ENCODE measurements at places on chromosomes 5 and 9. TPM values are rescaled to one million over a fixed set of nuclear protein-coding genes. Genes with fewer than 3 reads are reported as not detected.

ABO gene
- 0.03 TPM for total RNA-seq

EXD3 gene
- total RNA-seq: 19.3 TPM

GRCh38 chr9:137880160-137880975 is 2.8 kb downstream of the CACNA1B start:
- DNase-seq: no peak

AGXT2 gene
- total RNA-seq: 50.8 TPM

ITK gene
- 0.70 TPM for total RNA-seq

DNA sequence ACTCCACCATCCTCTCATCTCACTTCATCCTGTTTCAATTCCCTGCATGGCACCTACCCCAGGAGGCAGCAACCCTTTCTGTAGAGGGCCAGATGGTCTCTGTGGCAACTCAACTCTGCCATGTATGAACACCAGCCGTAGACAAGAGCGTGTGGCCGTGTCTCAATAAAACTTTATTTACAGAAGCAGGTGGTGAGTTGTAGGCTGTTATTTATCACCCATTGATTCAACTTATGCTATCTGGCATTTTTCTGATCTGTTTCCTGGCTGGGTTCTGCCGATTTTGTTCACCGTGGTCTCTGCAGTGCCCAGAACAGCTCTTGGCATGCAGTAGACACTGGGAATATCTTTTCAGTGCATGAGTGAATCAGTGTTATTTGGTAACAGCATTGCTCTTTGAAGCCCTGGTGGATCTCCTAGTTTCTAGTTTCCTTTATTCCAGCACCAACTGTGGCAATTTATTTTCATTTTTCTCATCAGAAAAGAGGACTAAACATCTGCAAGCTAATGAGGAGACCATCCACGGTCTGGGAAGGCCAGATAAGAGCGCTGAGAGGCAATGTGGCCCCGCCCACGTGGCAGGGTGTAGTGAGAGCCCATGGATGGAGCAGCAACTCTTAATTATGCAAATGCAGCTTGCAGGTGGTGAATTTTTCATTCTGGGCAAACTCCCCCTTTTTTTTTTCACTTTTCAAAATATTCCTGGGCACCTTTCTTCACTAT is 77.9 kb downstream of the CTSL start:
- no peak for DNase-seq

DNA sequence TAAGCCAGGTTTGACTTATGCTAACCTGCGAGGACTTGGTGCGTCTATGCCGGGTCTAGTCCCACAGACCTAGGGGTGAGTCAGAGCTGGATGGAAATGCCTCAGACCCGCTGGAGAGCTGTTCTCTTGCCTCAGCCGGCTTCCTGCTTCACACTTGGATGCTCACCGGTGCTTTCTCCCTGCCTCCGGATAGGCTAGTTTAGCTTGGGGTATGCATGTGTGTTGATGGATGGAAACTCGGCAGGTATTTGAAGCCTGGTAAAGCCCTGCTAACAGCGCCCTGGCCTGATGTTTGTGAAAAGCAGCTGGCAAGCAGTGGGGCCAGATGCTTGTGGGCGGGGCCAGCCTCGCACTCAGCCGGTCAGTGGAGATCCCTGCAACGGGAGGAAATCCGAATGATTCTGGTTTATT is 29.3 kb downstream of the PRRC2B start:
- DNase-seq: peak; percentile 79

OR1J2 gene
- not detected for total RNA-seq

DNA sequence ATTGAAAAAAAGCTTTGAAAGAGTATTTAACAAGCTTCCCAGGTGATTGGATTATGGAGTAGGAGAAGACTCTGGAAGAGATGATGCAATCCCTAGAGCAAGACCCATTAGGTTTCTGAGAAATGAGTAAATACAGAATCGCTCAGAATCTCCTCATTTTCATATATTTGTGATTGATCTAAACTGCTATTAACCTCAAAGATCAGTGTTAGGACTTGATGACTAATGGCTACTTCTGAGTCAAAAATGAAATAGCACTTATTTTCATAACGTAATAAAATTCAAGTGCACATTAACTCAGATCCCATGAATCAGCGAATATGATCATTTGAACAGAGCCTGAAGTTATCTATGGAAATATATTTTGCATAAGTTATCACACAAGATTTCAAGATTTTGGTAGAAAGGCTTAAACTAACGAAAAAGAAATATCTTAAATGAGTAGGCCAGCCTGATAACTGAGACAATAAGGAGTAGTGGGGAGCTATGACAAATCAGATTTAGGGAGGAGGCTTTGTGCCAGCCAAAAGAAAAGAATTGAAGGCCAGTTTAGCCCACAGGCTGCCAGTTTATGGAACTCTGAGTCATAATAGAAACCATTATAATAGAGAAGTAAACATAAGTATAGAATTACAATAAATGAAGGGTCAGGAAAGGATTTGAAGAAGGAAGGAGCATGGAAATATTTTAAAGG is 106.7 kb upstream of the OSMR start:
- no peak for DNase-seq

HOMER1 gene
- total RNA-seq: 0.75 TPM

SLC25A2 gene
- 0.25 TPM for total RNA-seq

- no peak for DNase-seq
Measured at GRCh38 chr5:79189439-79190234, 46.3 kb upstream of the JMY start.

DNA sequence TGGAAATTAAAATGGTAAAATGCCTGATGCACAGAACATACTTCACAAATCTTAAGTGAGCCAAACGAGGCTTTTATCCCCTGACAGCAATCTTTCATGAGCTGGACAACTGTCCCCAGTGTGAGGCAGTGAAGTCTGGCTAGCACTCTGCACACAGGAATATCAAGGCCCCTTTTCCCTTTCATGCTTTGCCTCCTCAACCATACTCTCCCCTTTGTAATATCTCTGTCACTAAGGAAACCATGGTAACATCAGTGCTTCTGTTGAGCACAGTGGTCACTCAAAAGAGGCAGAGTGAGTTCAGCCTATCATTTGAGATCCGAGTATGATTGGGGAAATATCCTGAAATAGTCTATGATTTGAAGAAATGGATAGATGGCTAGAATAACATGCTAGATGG is 318.3 kb downstream of the ENC1 start:
- DNase-seq: no peak

DNA sequence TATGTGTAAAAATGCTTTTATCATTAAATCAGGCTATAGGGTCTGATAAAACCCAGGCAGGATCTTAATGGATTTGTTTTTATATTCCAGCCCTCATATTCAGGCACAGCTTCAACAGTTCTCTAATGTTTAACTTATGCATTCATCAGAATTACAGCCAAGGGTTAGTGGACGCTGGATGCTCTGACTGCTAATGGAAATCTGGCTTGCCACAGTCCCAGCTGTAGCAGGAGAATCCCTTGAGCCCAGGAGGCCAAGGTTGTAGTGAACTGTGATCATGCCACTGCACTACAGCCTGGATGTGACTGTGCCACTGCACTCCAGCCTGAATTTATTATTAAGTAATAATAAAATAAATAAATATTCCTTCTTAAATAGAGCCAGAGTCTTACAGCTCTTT is 98.0 kb downstream of the SLC25A46 start:
- no peak for DNase-seq

CCDC152 gene
- 0.70 TPM for total RNA-seq

- no peak for DNase-seq
Measured at GRCh38 chr5:150473673-150474358, 24.3 kb upstream of the RPS14 start.

- no peak for DNase-seq
Measured at GRCh38 chr9:120187758-120188157, 392.2 kb downstream of the CDK5RAP2 start.

GRCh38 chr9:89353989-89354388 is 35.7 kb downstream of the SECISBP2 start:
- DNase-seq: no peak

LRRC70 gene
- total RNA-seq: 0.30 TPM

- no peak for DNase-seq
Measured at GRCh38 chr9:18798508-18799290, 234.3 kb downstream of the SAXO1 start.

Data from left lobe of liver (tissue), 2 donors.